ENCODE measurements at places on chromosomes 11 and 22.

DNA sequence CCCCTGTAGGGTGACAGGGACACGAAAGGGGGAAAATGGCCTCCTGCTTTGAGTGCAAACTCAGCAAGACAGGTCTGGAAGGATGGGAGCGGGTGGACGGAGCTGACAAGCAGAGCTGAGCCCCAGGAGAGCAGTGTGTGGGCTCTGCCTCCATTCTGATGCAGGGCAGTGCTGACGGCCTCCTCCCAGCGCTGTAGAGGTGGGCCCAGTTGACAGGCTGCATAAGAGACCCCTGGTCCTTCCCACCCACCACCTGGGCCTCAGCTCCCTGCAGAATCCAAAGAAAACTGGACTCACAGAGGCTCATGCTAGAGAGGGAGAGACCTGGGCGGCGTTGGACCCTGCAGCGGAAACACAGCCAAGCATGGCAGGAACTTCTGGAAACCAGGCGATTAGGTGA, 1113.4 kb downstream of the BRD1 start:
- no peak for DNase-seq

DNA sequence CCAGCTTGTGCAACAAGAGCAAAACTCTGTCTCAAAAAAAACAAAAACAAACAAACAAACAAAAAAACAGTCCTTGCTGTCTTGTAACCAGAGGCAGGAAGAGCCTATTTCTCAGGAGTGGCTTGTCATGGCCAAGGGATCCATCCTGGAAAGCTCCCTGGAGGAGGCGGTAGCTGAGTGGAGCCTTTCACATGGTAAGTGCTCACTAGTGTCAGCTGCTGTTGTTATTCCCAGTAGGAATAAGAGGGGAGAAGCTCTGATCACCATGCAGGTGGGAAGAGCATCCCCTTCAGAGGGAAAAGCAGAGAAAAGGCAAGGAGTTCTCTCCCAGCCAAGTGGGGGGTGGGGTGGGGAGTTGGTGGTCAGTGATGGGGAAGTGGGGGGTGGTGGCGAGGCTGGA, 54.6 kb upstream of the WNT7B start:
- no peak for DNase-seq

DNA sequence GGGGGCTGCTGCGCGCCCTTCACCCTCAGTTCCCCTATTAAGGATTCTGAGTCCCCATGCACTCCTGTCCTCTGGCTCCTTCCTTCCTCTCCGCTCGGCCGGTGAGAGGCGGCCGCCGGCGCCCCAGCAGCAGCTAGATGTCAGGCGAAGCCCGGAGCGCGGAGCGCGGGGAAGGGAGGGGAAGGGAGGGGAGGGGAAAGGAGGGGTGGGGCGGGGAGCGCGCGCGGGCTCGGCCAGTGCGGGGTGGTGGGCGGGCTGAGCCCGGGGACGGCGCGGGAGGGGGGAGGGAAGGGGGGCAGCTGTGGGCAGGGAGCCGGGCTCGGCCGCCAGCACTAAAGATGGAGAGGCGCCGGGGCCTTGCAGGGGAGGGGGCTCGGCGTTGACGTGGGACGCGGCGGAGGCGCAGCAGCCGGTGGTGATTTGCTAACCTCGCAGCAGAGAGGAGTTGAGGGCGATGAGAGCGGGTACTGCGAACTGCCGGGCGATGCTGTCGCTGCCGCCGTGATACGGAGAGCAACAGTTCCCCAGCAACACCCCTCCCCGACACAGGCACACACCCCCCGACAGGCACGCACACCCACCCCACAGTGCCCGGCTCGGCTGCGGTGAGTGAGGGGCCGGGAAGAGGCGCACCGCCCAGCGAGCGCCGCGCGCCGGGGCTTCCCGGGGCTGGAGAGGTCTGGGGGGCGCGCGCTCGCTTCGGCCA, at the start of gene ZBTB16:
ZBTB16 (plus strand) TSS at position 434 of the 706 bp plus-strand sequence. CDS start 3,590 bp downstream, outside the sequence.
- DNase-seq: peak; percentile 94

DNA sequence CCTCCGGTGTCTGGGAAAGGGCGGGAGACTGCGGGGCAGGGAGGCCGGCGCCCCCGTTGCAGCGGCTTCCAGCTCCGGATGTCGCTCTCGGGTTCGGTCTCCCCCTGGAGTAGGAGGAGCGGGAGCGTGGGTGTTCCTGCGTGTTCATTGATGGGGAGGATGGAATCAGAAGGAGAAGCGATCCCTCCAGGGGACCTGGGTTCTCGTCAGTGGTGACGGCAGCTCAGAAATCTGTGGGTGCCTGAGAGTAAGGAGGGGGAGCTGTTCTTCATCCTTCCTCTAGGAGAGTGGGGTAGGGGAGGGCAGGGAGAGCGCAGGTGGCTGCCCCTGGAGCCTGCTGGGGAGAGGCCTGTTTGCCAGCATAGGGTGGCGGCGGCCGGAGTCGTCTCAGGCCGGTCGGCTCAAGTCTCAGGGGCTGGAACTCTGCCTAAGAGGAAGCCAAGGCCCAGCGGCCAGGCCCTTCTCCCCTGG, 1.1 kb downstream of the UBASH3B start:
- DNase-seq: peak; percentile 52

- no peak for DNase-seq
These were observed 82.3 kb downstream of the PDE2A start for GRCh38 chr11:72591785-72592502.

- DNase-seq: peak; percentile 93
These were observed at the start of gene AMOTL1 for GRCh38 chr11:94767701-94768601. AMOTL1 (plus strand) TSS chr11:94768356; CDS start chr11:94768512, 156 bp downstream.

- DNase-seq: no peak
These were observed 90.1 kb downstream of the PDHX start for GRCh38 chr11:35006389-35007128.

- peak; percentile 81 for DNase-seq
These were observed 516 bp downstream of the VPS26B start for GRCh38 chr11:134224710-134225664.

DNA sequence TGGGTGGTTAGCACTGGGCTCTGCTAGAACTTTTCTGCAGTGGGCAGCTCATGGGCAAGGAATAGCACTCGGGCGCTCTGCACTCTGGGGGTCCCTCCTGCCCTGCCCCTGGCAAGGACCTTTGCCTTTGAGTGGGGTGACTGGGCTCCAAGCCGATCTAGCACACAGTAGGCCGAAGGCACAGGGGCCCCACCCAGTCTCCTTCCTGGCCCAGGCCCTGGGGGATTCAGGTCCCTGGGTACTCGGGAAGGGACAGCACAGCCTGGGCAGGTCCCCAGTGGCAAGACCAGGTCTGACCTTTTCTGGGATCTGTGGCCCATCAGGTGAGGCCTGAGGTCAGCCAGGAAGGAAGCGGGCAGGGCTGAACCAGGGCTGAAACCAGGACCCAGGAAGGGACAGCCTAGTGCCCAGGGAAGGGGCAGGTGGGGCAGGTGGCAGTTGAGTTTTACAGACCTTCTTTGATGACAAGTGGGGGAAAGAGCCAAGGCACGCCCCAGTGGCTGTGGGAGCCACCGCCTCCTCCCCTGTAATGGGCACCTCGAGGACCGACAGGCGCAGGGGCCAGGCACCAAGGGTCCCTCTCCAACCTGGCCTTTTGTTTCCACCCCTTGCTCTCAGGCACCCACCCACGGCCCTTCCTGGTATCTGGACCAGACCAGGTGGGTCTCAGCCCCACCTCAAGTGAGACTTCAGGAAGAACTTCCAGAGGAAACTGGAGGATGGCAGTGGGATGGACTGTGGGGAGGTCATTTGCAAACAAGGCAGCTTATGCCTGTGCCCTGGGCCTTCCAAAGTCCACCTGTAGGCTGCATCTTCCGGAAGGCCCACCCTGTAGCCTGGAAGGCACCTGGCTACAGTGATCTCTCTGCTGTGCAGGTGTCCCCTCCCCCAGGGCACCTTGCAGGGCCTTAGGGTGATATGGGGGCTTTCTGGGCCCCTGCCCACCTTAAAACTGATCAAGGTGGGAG, 883 bp upstream of the AIFM3 start:
- no peak for DNase-seq

- DNase-seq: no peak
These were observed 65.1 kb downstream of the IGLL5 start for GRCh38 chr22:22952531-22953280.

- DNase-seq: peak; percentile 31
These were observed 24.0 kb upstream of the TMEM191C start for GRCh38 chr22:21443057-21443734.

GRCh38 chr11:93813974-93814373, 29.9 kb downstream of the MED17 start:
- DNase-seq: no peak

GRCh38 chr22:42596336-42596735, 18.3 kb downstream of the POLDIP3 start:
- DNase-seq: peak; percentile 70

DNA sequence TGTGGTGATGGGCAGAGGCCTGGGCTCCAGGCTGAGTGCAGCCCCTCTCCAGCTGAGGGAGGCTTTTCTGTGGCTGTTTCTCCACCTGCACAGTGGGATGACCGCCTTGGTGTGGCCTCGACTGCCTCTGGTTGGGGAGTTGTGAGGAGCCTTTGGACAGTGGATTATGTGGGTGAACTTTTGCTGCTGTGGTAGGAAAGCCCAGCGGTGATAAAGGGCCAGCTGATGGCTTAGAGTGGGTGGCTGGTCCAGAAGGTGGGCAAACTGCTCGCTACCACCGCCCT, 1.4 kb upstream of the ESRRA start:
- no peak for DNase-seq

- DNase-seq: no peak
These were observed 514.2 kb downstream of the NTM start for GRCh38 chr11:131884461-131885073.

DNA sequence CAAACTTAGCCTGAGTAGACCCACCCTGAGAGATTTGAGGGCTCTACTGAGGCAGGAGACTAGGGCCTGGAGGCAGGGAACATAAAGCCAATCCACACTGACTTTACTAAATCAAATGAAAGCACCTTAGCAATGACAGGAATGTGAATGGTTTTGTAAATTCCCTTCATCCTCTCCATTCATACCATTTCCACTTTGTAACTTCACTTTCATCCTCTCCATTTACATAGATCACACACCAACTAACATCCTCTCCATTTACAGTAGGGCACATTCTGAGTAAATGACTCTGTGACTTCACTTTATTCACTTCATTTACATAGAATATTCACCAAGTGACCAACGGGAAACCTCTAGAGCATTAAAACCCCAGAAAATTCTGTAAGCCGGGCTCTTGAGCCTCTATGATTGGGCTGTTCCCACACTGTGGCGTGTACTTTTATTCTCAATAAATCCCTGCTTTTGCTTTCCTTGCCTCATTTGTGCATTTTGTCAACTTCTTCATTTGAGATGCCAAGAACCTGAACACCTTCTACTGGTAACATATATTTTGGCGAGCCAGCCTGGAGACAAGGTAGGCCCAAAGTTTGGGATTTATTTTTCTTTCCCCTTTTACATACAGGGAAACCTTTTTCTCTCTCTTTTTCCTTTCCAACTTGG, 82.9 kb downstream of the PIWIL4 start:
- DNase-seq: no peak

- peak; percentile 8 for DNase-seq
These were observed 28.2 kb upstream of the SLC22A12 start for GRCh38 chr11:64562723-64563351.

GRCh38 chr22:50086526-50086925, 1.3 kb upstream of the MLC1 start:
- DNase-seq: no peak

DNA sequence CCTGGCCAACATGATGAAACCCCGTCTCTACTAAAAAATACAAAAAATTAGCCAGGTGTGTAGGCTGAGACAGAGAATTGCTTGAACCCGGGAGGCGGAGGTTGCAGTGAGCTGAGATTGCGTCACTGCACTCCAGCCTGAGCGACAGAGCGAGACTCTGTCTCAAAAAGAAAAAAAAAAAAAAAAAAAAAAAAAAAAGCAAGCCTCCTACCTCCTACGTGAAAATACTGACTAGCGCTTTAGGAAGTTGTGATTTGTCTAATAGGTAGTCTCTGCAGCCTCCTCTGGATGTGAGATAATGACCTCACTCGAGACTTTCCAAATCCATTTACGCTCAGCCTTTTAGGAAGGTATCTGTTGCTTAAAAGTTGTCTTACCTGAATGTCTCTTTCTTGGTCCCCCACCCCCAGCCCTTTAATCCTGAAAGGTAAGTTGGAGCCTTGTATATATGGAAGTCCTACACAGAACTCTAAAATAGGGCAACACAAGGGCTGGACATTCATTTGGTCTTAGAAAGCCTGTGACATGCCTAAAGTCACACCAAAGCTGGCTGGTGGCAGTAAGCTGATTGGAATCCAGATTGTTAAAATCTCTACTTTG, 5.5 kb downstream of the SEPTIN3 start:
- DNase-seq: no peak

DNA sequence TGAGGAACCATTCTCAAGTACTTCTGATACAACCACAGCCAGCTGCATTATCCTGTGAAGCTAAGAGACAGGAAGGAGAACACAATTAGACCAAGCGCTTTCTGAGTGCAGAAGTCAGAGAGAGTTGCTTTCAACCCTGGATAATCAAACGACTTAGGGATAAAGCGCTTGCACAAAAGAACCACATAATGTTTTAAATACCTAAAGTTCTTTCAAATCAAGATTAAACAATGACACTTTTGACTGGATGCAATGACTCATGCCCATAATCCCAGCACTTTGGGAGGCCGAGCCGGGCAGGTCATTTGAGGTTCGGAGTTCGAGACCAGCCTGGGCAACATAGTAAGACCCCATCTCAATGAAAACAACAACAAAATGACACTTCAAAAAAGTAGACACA, 145.1 kb downstream of the SWAP70 start:
- no peak for DNase-seq

- no peak for DNase-seq
These were observed 118.1 kb upstream of the APOA1 start for GRCh38 chr11:116955548-116955947.

- DNase-seq: peak; percentile 77
These were observed at the start of gene SHANK3 for GRCh38 chr22:50672471-50673230. SHANK3 (plus strand) TSS chr22:50672823.

GRCh38 chr11:134500621-134501020, 88.6 kb upstream of the B3GAT1 start:
- DNase-seq: no peak

- DNase-seq: no peak
These were observed 43.7 kb downstream of the ALX4 start for GRCh38 chr11:44266056-44266780.

- no peak for DNase-seq
These were observed 211.4 kb upstream of the SORL1-AS1 start for GRCh38 chr11:121664144-121664543.

- no peak for DNase-seq
These were observed 14.7 kb upstream of the TAB1 start for GRCh38 chr22:39384750-39385480.

GRCh38 chr22:44364751-44365130, 52.0 kb upstream of the SHISAL1 start:
- peak; percentile 52 for DNase-seq

DNA sequence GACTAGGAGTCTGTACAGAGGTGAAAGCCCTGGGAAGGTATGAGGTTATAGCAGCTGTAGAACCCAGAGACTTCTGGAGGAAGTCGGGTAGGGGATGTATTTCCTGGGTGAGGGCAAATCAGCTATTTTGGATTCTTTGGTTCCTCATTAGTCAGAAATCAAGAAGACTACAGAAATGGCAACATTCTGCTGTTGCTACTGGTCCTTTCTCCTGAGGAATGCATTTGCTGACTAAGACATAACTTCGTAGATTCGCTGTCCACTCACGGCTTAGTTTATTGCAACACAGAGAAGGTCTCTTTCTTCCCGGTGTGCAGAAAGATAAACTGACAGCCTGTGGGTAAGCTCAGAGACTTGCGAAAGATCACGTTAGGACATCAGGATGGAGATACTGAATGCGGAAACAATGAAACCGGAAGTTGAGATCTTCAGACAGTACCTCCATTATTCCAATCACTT, 25.3 kb upstream of the SESN3 start:
- no peak for DNase-seq
